ENCODE measurements at places on chromosomes 12 and 14.

GRCh38 chr12:43028826-43029225, 439.3 kb upstream of the PRICKLE1 start:
- DNase-seq: no peak

GRCh38 chr14:29273513-29273912, 506.9 kb downstream of the FOXG1 start:
- DNase-seq: no peak

DNA sequence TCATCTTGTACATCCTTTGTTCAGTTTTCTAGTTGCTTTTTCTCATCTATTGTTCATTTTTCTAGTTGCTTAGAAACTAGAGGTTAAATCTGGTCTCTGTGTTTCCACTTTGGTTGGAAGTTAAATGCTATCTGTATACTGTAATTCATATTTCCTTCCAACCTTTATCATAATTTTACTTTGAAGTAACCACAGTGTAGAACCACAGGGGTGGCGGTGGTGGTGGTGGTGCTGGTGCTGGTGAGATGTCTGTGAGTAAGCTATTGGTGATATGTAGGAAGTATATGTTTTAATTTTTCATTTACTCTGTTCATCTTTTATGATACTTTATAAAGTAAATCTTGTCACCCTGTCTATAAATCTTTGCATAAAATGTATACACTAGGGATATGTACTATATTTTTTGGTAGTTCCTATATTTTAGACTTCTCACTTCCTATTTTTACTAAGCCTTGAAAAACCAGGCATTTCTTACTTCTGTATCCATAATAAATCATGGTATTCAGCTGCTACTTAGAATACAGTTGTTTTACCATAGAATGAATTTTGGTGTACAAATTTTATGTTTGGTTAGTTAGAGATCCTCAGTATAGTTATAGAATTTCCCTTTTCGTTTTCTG, 31.9 kb downstream of the CCDC91 start:
- DNase-seq: no peak

DNA sequence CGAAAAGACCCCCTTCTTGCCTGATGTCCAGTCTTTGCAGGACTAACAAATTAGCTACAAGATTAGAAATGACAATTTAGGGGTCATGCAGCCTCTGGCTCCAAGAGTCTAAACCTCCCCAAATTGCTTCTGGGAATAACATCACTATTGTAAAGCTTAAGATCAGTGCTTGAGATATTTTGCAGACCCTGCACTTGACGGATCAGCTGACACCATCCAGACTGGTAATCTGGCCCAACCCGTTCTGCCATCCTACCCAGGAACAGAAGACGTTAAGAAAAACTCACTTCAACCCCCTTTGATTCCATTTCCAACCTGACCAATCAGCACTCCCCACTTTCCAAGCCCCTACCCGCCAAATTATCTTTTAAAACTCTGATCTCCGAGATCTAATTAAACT, 236.7 kb upstream of the KRR1 start:
- DNase-seq: no peak

- DNase-seq: no peak
These were observed 207.2 kb downstream of the ZFP36L1 start for GRCh38 chr14:68585690-68586089.

DNA sequence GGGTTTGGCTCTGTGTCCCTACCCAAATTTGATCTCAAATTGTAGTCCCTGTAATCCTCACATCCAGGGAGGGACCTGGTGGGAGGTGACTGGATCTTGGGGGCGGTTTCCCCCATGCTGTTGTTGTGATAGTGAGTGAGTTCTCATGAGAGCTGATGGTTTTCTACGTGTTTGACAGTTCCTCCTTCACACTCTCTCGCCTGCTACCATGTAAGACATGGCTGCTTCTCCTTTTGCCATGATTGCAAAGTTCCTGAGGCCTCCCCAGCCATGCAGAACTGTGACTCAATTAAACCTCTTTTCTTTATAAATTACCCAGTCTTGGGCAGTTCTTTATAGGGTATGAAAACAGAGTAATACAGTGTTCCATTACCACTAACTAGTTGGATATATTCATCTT, 10.3 kb upstream of the LRRC23 start:
- DNase-seq: no peak

- no peak for DNase-seq
These were observed 54.0 kb upstream of the CDKN3 start for GRCh38 chr14:54342806-54343205.

DNA sequence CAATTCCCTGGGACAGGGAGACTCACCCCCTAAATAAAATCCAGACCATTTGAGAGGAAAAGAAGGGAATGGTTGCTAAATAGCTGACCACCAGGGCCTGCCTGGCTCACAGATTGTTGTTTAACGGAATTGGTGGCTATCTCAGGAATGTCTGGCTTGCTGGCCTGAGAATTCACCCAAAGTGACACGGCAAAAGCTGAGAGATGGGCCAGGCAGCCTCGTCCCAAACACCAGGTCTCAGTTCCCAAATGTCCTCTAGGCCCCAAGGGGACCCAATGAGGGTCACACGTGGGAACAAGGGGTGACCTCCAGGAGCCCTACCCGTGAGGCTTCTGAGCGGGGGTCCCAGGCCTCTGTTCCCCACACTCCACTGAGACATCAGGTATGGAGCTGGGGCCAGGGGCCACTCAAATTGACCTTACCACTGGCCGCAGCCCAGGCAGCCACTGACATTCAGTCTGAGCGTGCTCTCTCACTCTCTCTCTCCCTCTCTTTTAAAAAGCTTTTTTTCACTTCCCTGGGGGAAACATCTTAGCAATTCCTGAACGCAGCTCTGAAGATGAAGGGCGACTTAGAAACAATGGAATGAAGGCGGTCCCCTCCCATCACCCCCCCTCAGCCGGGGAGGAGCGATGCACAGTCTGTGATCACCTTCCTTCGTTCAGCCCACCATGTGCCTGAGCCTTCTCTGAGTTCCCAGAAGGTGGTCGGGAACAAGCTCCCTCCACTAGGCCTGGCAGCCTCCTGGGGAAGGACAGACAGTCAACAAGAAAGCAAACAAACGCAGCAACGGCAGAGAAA, 131.2 kb downstream of the SCARB1 start:
- no peak for DNase-seq

- DNase-seq: no peak
These were observed 145.7 kb downstream of the SAMD4A start for GRCh38 chr14:54712465-54713200.

DNA sequence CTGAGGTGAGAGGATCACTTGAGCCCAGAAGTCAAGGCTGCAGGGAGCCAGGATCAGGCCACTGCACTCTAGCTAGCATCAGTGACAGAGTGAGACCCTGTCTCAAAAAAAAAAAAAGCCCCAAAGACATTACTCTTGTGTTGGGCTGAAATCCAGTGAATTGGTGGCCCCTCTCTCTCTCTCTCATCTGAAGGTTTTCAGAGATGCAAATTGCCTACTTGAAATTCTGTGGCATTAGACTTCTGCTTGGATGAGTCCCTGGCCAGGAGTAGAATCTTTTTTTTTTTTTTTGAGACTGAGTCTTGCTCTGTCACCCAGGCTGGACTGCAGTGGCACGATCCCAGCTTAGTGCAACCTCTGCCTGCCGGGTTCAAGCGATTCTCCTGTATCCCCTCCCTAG, 112.0 kb upstream of the ATF7IP start:
- no peak for DNase-seq

DNA sequence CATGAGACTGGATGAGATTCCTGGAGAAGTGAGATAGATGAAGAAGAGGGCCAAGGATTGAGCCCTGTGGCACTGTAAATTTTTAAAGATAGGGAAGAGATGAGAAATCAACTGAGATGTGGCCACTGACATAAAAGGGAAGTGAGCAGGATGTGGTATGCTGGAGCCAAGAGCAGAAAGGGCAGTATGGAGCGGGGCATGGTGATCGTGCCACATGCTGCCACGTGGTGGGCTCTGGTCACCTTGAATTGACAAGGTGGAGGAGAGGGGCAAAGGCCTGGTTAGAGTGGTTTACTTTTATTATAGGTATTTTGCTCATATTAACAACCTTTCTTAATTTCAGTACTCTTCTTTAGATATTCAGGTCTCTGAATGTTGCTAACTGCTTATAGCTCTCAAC, 257.9 kb downstream of the NEDD1 start:
- no peak for DNase-seq

DNA sequence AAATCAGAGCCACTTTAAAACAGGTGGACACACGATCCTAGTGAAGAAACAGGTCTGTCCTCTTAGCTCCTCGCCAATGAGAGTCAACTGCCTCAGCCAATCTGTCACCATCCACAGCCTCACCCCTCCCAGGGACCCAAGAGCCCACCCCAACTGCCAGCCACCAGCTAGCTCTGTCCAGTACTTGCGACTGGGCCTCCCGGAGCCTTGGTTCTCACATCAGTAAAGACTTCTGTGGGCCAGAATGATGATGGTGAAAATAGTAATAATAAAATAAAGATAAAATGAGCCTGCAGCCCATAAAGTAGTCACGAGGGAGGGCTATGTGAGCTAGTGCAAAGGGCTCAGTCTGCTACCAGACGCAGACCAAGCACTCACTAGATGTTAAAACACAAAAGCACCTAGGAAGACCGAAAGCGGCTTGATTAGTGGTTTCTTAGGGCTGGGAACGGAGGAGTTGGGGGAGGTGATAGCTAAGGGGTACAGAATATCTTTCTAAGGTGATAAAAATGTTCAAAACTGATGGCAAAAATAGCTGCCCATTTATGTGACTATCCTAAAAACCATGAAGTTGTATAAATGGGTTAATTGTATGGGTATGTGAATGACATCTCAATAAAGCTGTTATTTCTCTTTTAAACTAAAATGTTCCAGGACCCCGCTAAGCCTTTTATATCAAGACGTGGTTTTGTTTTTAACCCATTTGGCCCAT, 39.8 kb downstream of the ACTN1 start:
- no peak for DNase-seq

DNA sequence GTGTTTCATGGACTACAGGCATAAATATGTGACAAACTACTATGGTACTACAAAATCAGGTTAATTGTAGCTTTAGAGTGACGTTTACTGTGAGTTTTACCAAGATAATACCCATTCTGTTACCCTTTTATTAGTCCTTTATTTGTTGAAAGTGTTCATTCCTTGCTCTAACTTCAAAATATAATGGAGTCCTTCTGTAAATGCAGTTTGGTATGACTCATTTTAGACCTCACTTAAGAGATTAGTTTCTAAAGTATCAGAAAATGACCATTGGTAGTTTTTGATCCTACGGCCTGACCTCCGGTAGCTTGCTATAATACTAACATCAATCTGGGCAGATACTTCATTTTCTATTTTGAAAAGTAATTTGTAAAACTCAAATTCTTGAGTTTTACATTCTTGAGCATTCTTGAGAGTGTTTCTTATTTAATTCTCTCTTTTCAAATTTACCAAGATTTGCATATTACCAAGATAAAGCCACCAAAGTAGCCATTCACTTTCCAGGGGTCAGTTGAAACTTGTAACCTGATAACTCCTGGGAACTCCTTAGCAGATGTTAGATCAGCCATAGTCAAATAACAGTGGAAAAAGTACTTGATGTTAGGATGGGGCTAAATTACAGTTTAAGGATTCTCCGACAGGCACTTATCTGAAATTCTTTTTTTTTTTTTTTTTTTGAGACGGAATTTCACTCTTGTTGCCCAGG, 4.2 kb downstream of the HSPA2 start:
- DNase-seq: no peak

DNA sequence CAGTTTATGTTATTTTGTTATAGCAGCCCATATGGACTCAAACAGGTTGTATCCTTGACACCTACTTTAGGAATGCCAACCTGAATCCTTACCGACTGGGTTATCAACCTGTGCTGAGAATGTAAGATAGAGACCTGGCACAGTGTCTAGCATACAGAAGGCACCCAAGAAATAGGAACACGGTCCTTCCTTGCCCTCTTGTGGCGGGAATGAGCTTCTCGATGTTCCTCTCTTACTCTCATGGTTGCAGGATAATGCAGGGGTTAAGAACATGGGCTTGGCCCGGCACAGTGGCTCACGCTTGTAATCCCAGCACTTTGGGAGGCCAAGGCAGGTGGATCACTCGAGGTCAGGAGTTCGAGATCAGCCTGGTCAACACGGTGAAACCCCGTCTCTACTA, 6.5 kb downstream of the C12orf43 start:
- DNase-seq: no peak

- DNase-seq: no peak
These were observed 105.8 kb downstream of the SPTSSA start for GRCh38 chr14:34356264-34356654.

DNA sequence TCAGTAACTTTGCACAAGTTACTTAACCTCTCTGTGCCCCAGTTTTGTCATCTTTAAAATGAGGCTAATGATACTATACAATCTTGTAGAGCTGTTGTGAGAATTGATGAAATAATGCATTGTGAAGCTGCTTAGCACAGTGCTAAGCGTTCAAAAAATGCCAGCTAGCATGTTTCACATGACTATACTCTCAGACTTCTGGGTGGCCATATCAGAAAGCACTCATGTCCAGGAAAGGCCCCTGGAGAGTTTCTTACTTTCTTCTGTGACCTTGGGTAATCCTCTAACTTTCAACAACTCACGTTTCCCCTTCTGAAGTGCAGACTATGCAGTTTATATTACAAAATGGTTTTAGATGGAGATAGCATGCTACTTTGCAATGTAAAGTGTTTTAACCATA, 68.1 kb downstream of the TPH2 start:
- no peak for DNase-seq

All from cortex of kidney (tissue), 1 donor.